IPS-NIHi11 (cell line): ENCODE measurements at places on chromosomes 1 and 21.

GRCh38 chr1:199226163-199226562, 587.3 kb downstream of the PTPRC start:
- DNase-seq = no peak

DNA sequence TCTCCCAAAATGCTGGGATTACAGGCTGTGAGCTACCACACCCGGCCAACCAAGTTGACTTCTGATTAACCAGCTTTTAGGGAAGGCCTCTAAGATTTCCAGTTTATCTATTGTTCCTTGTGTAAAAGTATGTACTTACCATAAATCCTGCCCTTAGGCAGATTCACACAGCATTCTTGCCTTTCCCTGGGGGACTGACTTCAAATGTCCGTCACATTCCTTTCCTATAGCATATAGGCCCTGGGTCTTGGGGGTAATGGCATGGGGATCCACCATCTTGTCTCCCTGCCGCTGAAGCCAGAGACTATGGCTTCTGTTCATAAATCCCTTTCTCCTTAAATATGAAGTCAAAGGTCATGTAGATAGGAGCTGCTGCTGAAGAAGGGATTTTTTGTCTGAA, 872 bp upstream of the PINK1 start:
- no peak for DNase-seq

DNA sequence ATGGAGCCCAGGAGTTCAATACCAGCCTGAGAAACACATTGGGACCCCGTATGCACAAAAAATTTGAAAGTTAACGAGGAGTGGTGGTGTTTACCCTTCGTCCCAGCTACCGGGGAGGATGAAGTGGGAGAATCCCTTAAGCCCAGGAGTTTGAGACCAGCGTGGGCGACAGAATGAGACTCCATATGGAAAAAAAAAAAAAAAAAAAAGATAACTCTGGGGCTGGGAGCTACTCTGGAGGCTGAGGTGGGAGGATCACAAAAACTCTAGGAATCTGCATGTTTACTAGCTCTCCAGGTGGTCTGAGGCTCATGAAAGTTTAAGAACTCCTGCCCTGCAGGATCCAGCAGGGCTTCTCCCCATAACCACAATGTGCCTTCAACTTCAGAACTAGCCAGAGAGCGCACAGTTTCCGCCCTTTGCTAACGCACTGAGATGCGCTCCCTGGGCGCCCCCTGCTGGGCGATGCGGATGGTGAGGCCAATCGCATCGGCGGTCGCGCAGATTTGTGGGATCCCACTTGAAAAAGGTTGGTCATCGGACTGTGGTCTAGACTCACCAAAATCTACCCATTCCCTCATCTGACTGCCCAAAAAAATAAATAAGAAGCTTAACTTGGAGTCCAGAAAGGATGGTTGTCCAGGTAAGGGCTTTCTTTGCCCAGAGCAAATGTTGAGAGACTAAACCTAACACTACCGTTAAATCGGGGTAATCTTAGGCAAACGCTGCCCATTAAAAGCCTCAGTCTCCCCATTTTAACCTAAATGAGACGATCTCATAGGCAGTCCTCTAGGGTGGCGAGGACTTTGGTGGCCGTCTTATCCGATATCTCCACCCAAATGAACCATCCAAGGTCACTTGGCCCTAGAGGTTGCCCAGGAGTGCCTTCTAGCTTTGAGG, 8.8 kb downstream of the ZNF683 start:
- DNase-seq = peak; percentile 89

DNA sequence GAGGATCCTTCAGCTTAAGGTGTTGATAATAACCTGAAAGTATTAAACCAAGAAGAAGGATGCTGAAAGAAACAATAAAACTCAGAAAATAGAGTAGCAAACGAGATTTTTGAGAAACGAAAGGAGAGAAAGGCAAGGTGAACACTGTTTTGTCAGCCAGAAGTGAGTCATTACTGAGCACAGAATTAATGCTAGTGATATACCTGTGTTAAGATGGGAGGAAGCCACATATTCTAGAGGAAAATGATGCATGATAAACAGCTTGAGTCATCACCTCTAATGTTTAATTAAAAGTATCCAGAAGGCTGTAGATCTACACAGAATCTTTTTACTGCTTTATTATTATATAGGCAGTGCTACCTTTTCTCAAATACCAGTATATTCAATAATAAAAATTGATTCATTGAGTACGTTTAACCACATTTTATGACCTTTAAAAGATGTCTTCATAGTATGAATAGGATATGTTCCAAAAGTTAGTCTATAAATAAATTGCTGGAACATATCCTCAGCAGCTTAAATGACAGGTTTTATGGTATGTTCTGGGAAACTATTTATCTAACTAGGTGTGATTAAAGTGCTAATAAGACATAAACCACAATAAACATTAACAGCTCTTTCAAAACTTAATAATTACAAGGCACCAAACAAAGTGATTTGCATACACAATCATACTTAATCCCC, 10.3 kb downstream of the SH3GLB1 start:
- DNase-seq = no peak

- DNase-seq = no peak
These were observed 543.5 kb downstream of the PTPRC start for GRCh38 chr1:199182186-199182843.

DNA sequence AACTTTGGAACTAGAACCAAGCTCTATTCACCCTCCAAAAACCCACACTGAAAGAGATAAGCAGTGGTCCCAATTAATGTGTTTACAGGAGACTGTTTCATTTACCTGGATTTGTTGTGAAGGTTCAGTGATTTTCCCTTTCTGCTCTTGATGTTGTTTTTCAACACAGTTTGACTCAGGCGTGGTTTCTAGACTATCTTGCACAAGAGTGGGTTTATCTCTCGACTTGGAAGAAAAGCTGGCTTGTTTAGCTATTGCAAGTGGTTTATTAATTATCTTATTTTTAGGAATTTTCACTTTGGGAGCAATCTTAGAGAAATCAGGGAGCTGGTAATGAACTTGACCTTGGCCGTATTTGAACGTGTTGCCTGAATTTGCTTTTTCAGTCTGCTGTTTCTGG, 5.3 kb downstream of the AKNAD1 start:
- DNase-seq = no peak

DNA sequence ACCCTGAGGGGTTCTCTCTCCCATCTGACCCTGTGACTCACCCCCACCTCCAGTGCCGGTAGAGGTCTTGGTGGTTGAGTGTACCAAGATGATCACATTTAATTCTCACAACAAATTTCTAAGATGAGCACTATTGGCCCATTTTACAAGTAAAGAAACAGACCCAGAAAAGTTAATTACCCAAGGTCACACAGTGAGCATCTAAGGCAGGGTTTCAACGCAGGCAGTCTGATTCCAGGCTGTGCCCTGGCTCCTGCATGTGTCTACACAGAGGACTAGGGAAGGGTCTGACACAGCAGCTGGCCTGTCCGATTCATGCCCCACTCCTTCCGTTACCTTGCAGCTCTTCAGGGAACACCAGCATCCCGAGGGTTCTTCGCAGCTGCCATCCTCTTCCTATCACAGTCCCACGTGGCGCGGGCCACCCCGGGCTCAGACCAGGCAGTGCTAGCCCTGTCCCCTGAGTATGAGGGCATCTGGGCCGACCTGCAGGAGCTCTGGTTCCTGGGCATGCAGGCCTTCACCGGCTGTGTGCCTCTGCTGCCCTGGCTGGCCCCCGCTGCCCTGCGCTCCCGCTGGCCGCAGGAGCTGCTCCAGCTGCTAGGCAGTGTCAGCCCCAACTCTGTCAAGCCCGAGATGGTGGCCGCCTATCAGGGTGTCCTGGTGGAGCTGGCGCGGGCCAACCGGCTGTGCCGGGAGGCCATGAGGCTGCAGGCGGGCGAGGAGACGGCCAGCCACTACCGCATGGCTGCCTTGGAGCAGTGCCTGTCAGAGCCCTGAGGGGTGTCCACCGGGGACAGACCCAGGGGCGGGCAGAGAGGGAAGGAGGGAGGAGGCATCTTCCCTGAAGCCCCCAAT, 7.5 kb downstream of the NCDN start:
- no peak for DNase-seq

- DNase-seq = no peak
These were observed 10.9 kb upstream of the HES5 start for GRCh38 chr1:2540816-2541492.

DNA sequence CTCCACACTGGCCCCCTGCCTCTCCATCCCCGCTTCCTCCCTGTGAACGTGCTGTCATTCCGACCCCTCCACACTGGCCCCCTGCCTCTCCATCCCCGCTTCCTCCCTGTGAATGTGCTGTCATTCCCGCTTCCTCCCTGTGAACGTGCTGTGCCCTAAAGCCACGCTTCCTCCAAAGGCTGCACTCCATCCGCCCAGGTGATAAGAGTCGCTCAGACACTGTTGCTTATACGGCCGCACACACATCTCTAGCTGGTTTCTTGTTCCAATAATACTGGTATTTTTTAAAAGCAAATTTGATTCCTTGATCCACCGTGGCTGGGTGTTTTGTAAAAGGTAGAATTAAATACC, 39.3 kb upstream of the TSPEAR start:
- no peak for DNase-seq

DNA sequence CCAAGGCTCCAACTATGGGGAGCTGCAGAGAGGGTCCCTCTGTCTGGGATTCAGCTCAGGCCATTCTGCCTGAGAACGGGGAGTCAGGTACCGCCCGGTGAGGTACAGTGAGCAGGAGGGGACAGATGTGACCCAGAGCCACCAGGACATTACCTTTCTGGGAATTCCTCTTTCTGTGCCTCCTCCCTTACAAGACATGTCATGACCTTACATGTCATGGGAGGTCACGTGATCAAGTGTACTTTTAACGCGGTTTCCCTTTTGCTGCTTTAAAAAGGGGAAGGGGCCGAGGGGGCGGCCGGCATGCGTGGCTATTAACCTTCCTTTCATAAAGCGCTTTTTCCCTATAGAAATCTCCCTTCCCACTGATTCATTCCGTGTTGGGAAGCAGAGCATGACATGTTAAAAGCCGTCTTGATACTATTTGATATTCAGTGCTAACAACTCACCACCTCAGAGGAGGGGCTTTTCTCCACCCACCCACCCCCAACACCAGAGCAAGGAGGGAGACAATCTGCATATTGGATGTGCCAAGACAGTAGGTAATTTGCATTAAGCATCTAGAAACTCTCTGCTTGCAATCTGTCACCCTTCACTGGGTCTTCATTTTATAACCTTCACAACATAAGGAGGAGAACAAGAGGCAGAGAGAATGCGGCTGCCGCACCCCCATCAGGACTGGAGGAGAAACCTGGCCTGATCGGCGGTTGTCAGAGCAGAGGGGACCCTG, 113.6 kb upstream of the VAMP3 start:
- no peak for DNase-seq

GRCh38 chr1:17437580-17438317, 1.7 kb downstream of the RCC2 start:
- DNase-seq = peak; percentile 89
